ENCODE measurements at places on chromosomes 4 and X.

DNA sequence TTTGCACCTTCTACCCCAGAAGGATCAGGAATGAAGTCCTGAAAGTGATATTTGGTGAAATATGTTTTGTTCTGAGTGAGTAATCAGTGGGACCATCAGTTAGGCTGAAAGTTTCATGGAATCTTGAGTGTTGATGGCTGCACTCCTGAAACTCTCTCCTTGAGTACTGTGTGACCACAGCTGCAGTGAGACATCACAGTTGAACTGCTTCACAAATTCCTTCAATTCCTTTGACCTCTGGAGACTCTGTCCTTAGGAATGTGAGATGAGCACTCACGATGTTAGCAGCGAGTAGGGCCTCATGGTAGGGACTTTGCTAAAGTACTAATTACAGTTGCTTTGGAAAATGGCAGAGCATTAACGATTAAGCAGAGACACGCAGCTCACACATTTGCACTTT, 142.9 kb upstream of the SLC4A4 start:
- no peak for DNase-seq

- no peak for DNase-seq
These were observed 28.3 kb upstream of the GUCY1A1 start for GRCh38 chr4:155638195-155638965.

- DNase-seq = no peak
These were observed 300.1 kb downstream of the OPHN1 start for GRCh38 chrX:68133181-68133580.

- DNase-seq = no peak
These were observed 72.3 kb upstream of the TNMD start for GRCh38 chrX:100512471-100512870.

GRCh38 chr4:7068279-7068842, 497 bp upstream of the GRPEL1 start:
- no peak for DNase-seq

GRCh38 chr4:108651014-108651791, 804 bp downstream of the OSTC start:
- no peak for DNase-seq

GRCh38 chr4:11698033-11698432, 269.3 kb upstream of the HS3ST1 start:
- DNase-seq = no peak

- DNase-seq = no peak
These were observed 20.8 kb upstream of the CEP135 start for GRCh38 chr4:55927803-55928437.

- DNase-seq = no peak
These were observed 43.4 kb upstream of the OGT start for GRCh38 chrX:71489540-71489939.

DNA sequence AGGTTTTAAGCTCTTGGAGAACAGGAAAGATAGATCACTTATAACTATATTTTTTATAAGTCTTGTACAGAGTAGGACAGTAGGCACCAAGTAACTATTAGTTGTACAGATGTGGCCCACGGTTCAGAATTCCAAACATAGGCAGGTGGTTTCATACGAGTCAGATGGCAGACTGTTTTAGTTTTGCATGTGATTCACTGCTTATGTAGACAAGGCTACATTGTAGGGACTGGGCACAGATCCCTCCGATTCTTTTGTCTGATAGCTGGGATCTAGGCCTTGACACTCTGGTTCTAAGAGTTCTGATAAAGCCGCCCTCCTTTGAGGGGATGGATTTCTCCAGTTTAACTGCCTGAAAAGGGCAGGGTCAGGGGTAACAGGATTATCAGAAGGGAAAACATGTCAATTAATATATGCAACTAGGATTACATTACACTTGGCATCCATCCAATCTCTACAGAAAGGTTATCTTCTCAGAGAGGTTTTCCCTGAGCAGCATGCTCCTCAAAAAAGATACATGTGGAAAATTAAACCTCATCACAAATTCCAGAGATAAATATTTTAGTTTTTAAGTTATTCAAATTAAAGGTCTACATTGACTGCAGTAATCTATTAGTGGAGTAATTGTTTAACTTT, 87.8 kb downstream of the SPRY1 start:
- no peak for DNase-seq

DNA sequence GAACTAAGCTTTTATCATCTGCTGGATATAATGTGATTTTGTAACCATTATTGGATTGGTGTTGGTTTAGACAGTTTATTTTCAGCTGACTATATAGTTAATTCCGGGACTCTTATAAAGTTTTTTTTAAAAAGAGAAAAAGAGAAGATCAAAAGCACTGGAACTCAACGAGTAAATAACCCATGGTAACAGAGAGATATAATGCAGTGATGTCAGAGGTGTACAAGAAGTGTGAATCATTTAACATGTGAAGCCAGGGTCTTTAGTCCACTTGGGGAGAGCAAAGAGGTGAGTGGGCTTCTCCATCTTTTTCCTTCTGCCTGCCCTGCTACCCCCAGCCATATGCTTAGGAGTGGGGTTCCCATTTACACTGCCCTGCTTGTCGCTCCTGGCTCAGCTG, 3.2 kb downstream of the TMEM165 start:
- no peak for DNase-seq

- no peak for DNase-seq
These were observed 229.8 kb upstream of the LDB2 start for GRCh38 chr4:17128268-17128667.

DNA sequence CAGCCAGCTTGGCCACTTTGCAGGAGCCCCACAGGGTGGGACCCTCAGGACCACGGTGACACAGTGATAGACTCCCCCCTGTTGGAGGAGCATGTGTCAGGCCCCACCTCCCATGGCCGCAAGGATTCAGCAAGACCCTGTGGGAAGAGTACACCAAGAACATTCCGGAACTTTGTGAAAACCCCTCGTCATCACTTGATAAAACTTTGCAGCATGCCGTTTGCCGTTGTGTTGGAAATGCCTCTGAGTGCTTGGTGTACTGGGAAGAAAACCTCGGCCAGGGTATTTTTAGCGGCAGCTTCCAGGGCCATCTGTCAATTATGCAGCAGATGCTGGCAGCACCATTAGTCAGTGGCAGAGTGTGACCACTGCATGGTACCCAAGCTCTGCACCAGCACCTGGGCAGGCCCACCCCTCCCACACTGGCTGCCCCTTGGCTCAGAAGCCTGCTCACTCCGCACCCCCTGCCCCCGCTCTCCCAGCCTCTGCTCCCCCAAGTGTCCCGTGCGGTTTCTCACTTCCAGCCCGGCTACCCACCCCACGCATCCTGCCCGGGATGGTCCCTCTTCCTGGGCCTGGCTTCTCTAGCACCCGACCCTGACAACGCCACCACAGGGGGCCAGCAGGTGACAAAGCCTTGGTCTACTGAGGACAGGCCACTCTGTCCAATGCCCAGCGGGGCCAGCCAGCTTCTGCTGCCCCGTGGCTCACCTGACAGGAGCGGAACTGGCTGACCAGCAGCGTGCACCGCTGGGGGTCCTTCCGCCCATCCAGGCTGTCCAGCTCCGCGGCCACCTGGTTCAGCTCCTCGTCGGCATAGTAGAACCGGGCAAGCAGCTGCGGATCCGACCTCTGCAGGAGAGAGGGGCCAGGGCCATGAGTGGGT, 65.0 kb downstream of the ZFYVE28 start:
- no peak for DNase-seq

DNA sequence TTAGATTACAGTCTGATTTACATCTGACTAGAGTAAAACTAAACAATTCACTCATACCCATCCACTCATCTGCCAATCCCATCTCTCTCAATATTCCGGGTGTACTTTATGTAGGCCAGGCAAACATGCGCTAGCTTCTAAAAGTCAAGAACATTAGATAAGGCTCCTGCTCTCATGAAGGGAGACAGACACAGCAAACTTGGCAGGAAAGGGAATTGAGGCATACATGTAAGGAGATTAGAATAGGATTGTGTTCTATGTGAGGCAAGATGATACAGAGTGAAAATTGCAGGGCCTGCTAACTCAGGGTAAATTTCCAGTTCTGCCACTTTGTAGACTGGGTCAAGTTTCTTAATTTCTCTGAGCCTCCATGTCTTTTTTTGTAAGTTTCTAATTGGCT, 135.8 kb downstream of the CDS1 start:
- no peak for DNase-seq

DNA sequence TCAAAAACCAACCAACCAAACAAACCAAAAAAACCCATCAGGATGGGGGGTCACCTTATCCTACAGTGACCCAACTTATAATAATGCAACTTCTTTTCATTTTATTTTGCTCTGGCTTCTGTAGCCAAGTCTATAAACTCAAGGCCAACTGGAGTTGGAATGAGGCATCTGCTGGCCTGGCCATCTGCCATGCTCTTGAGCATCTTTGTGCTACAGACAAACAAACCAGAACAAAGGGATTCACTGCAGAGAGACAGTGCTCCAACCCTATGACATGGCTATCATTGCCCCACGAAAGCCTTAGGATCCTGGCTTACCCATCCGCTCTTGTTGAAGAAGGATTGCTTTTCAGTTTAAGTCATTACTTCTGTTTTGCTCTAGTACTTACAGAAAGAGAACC, 49.2 kb upstream of the SCRG1 start:
- no peak for DNase-seq

DNA sequence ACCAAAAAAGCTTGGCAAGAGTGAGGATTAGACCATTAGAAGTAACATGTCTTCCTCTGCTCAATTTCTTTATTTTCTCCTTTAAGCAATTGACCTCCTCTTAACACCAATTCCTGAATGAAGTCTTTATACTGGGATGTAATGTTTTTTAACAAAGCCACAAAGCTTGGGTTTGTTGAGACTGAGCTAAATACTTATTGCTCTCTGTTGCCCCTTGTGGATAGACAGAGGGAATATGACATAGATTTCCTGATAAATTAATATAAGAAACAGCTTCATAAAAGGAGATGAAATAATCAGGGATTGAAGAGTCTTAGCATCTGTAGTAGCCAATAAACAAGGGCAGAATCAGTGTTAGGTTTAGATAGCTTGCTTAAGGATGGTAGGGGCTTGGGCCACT, 57.6 kb downstream of the CCDC160 start:
- no peak for DNase-seq

- DNase-seq = no peak
These were observed 49.6 kb upstream of the BCOR start for GRCh38 chrX:40147126-40147952.

- no peak for DNase-seq
These were observed 29.2 kb downstream of the NUDT9 start for GRCh38 chr4:87451537-87451936.

- DNase-seq = no peak
These were observed 19.9 kb downstream of the TSC22D3 start for GRCh38 chrX:107755721-107756120.

GRCh38 chr4:13544606-13545393, 492 bp upstream of the NKX3-2 start:
- no peak for DNase-seq

Measured in GM06990 (cell line).